ENCODE measurements at places on chromosomes 3 and 15. TPM values are rescaled to one million over a fixed set of nuclear protein-coding genes. Genes with fewer than 3 reads are reported as not detected.

GRM7 gene
- 4.1 TPM for total RNA-seq

EOMES gene
- total RNA-seq: 1.9 TPM

ARHGAP31 gene
- 9.4 TPM for total RNA-seq

SLC9C1 gene
- total RNA-seq: 4.1 TPM

FBXW12 gene
- total RNA-seq: 6.0 TPM

MIX23 gene
- 6.5 TPM for total RNA-seq

DNA sequence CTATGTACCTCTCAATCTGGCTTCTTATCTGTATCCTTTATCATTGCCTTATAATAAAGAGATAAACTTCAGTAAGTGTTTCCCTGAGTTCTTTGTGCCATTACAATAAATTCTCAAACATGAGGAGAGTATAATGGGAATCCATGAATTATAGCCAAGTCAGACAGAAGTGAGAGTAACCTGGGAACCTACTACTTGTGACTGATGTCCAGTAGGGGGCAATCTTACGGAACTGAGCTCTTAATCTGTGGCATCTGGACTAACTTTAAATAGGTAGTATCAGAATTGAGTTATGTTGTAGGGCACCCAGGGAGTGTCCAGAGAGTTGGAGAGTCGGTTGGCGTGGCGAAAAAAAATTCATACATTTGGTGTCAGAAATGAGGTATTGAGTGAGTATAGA lies 542.6 kb downstream of the ZBBX start:
- DNase-seq: no peak

DNA sequence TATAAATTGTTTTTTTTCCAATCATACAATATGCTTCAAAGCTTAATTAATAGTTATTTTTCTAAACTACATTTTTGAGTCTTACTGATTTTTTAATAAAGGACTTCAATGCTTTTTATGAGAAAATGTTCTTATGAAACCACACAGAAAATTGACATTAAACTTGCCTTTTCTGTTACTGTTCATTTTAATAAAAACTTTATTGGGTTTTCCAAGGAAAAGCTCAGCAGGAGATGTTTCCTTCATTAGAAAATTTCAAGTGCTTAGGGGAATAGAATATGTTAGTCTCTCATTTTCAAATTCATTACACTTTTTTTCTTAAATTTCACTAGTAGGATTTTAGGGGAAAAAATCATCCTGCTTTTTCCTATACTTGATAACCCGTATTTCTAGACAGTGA lies 711.4 kb downstream of the DIPK2A start:
- no peak for DNase-seq

GRCh38 chr3:75224412-75224811 lies 439.7 kb upstream of the FRG2C start:
- no peak for DNase-seq

DNA sequence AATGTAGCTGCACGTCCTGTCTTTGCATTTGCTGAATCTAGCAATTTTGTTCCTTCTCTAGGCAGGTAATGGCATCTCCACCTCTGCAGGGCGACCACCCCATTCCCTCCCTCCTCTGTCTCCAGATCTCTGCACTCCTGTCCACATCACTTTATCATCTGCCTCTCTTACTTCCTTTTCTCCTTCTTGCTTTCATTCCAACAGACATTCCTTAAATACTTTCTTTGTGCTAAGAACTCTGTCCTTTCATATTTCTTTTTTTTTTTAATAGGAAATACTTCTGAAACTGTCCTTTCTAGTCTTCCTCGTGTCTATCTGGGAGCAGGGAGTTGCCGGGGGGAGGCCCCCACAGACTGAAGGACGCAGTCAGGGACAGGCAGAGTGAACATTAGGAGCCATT lies 7.2 kb downstream of the ITIH3 start:
- DNase-seq: no peak

DNA sequence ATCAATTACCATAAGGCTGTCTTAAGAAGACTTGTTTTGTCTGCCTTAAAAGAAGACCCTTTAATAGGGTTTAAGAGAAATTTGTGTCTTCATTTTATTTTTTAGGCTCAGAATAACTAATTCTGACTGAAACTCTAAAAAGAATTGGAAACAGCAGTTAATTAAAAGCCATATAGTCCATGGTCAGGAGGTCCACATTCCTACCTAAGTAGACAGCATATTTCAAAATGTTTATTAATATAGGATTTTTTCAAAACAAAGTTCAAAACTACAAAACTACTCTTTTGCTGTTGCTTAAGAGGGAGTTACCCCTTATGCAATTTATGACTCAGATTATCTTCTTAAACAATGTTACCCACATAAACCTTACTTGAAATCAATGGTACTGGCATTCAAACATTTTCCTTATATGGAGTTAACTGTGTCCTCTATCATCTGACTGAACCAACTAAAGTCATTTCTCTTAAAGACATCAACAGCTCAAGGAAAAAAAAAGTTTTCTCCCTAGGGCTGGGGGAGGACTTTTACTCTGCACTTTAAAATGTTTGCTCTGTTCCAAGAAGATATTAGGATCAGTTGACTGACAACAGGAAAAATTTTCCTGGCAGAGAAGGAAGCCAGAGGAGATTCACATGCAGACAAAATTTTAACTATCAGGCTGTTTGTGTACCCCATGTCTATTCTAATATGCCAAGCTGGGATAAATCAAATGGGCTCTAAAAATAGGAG lies 56.8 kb upstream of the NANOGP8 start:
- peak; percentile 96 for DNase-seq

DNA sequence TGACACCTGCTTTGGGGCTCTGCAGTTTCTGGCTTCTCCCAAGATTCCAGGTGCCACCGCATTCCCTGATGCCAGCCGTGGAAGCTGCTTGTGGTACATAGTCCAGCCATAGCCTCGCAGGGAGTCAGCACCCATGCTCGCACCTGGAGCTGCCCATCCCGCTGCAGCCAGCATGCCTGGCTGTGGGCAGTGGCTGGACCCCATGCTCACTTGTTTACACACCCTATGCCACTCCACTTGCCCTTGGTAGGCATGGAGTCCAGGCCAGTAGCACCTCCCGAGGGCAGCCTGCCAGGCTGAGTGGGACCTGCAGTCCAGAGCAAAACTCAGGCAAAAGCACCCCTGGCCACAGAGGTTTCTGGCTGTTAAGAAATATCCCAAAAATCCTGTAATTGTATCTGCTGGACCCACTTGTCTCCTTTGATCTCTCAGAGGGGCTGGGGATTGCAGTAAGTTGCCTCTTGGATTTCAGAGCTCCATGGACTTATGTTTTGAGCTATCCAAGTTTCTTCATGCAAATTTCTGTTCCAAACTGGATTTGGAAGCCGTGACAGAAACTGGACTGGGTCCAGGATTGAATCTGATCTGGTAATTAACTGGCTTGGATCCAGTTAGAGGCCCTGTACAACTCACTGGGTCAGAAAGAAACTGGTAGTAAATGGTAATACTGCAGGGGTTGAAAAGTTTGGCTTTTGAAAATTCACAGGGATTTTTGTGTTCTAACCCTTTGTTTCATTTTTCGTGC lies 149.3 kb downstream of the FMN1 start:
- no peak for DNase-seq

DNA sequence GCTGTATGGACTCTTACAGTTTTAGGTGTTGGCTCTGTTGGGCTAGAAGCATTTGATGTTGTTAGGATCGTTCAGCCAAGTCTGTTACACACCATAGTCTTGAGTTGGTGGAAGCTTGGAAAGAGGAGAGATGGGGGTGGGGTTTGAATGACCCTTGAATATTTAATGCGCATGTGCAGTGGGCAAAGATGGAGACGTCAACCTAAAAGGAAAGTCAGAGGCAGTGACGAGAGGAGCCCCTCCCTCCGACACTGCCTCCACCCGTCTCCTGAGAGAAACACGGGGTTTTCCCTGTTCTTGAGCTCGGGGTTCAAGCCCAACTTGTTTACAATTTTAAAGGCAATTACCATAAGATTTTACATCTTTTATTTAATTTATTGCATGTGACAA lies 311.4 kb downstream of the SHQ1 start:
- DNase-seq: no peak

- peak; percentile 94 for DNase-seq
These were observed 109.6 kb upstream of the TMCO5A start for GRCh38 chr15:37824717-37825382.

DNA sequence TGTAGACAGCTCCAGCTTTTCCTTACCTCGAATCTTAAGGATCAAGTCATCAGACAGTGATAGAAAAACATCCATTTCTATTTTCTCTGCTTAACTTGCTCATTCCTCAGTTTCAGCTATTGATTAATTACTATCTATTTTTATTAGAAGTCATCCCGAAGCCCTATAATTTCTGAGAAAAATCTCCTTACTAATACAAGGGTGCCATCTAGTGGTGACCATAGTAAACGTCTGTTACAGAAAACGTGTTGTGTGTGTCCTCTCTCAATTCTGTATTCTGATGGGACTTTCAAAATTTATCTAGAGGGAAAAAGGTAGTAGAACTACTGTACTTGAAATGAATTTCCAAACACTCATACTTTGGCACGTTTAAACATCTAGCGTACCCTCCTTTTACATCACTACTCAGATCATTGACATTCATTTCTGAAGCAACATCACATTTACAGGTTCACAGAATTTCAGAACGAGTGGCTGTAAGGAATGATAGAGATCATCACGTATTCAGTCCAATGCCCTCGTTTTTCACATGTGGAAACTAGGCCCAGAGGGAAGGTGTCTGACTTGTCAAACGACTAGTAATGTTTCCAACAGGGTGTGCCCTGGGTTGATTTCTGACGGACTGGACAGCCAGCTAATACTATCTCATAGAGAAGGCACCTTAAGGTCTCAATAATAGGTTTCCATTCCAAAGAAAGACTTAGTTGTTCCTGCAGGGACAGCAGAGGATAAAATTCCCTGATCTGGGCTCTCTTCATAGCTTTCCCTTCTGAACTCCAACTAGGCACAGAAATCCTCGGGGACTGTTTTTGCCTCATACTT lies 25.6 kb downstream of the HACD2 start:
- DNase-seq: peak; percentile 51

DNA sequence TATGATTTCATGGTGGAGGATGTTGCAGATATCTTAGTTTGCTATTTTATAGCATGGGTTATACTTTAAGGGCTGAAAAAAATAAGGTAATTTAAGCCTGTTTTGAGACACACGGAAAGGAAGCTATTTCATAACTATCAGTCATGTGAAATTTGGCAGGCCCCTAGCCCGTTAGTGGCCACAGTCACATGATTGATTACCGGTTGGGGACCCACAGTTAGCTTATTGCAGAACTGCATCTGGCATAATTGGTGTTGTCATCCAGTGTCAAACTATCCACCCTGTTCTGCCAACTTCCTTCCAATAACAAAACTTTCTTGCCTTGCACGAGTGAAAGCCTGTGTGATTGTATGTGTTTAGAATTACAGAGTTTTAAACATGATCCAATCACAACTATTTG lies 35.2 kb downstream of the FNDC3B start:
- no peak for DNase-seq

GRCh38 chr15:68431792-68432401 lies at the start of gene ITGA11:
ITGA11 (minus strand) TSS chr15:68432163; CDS start chr15:68432066, 97 bp downstream.
- peak; percentile 74 for DNase-seq
